HS-5 (cell line): ENCODE measurements at places on chromosomes 11 and 22.

- no peak for DNase-seq
Measured at GRCh38 chr11:58992489-58992888, 53.2 kb downstream of the GLYATL1 start.

DNA sequence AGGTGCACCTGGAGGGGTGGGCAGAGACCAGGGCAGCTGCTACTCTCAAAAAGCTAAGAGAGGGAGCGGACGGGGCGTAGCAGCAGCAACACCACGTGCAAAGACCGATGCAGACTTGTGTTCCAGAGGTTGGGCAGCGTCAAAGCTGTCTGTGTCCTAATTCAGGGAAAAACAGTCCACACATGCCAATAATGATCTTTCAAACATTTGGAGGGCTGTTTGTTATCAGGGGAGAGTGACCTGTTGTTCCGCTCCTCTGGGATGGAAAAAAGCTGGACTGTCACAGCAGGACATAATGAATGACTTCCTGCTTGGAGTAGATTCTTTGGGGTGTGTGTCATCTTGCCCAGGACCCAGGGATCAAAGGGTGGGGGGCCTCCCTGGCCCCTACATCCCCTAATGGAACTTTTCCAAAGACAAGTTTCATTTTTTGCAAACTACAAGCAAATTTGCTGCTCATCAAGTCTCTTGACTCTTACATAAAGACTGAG, 6.2 kb upstream of the FBLN1 start:
- no peak for DNase-seq

GRCh38 chr22:45884201-45885062, 92.5 kb downstream of the WNT7B start:
- DNase-seq: no peak

DNA sequence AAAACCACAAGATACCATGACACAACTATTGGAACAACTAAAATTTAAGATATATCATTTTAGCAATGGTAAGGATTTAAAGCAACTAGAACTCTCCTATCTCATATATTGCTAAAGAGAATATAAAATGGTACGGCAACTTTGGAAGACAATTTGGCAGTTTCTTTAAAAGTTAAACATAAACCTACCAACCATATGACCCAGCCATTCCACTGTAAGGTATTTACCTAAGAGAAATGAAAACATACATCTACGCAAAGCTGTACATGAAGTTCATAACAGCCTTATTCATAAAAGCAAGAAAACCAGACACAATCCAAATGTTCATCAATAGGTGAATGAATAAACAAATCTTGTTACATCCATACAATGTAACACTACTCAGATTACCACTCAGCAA, 31.3 kb downstream of the SIK3 start:
- DNase-seq: no peak

DNA sequence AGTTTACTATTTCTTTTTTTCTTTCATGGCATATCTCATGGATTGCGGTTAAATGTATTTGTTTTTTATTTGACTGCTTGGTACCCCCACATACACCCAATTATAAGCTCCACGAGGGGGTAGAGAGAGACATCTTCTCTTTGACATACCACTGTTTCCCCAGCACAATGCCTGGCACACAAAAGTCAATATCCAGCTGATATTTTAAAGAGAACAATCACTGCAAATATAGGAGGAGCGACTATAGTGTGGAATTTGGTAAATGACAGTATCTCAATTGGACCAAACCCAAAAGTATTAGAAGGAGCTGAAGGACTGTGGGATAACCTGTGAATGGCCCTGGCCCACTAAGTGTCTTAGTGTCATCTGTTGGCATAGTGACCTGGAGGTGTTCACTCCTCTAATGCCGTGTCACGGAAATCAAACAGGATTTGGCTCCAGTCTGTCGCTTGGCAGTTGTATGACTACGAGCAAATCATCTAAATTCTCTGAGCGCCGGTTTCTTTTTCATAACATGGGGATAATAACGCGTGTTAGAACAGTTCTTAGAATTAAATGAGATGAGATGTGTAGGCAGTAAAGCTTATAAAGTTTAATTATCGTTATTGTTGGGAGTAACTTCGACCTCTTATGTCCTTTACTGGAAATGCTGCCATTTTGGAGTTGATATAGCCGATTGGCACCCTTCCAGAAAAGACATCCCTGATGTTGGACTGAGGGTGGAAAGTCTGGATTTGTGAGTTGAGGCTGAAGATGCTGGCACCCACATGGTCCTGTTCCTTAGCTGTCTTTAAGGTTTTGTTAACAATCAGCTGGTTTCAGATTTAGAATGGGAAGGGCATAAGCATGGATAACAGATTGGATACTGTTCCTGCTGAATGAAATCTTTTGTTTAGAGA, 144.5 kb downstream of the DBX1 start:
- DNase-seq: no peak

GRCh38 chr11:40797981-40798380, 661.5 kb downstream of the LRRC4C start:
- DNase-seq: peak; percentile 34

DNA sequence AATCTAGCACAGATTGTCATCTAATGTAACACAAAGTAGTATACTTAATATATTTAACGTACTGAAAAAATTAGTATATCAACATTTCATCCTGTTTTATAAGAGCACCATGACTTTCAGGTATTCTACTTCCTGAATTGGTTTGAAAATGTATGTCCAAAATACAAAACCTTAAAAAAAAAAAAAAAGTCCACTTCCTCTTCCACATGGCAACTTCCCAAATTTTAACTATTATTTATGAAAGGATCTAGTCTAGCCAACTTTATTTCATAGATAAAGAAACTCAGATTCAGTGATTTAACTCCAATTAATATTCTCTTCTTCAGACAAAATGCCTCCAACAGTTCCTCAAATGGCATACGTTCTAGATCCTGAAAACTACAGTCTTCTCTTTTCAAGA, 44.0 kb downstream of the PIK3C2A start:
- no peak for DNase-seq

DNA sequence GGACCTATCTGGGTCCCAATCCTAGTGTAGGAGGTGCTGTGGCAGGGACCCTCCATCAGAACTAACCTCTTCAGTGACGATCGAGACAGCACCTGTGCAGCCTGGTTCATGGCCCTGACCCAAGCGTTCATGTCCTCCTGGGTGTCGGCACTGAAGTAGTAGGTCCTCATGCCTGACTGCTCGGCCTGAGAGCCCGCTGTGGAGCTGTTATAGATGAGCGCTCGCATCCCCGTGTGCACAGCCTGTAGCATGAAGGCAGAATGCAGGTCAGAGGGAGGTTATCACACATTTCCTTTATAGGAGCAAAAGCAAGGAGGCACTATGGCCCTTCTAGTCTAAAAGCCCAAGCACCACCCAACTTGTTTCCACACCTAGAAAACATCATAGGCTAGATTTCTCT, 103.0 kb downstream of the C11orf58 start:
- DNase-seq: no peak

GRCh38 chr11:105244160-105244825, 104.7 kb upstream of the CARD18 start:
- DNase-seq: peak; percentile 74

DNA sequence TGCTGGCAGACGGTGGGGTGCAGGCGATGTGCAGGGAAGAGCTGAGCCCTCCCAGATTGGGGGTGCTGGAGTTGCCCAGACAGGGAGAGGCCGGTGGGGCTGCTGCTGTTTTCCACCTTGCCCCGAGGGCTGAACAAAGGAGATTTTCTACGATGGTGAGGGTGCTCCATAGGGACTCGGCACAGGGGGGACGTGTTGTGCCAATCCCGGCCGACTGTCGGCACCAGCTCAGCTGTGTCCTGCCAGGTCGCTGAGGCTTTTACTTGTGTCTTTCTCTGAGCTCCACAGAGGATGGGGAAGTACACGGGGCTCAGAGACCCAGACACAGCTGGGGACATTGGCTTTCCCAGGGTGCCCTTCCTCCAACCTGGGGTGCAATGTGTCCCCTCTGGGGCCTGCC, 816.8 kb downstream of the BRD1 start:
- DNase-seq: no peak

- no peak for DNase-seq
Measured at GRCh38 chr22:31122532-31123291, at the start of gene INPP5J. Gene INPP5J (plus strand): TSS chr22:31122966. CDS start chr22:31123015, 49 bp downstream.

GRCh38 chr22:42287174-42287890, 16.9 kb upstream of the TCF20 start:
- no peak for DNase-seq

- no peak for DNase-seq
Measured at GRCh38 chr11:1054143-1055108, 17.9 kb upstream of the MUC6 start.

GRCh38 chr11:1175461-1176223, 17.9 kb downstream of the MUC5AC start:
- DNase-seq: no peak

GRCh38 chr11:104650234-104650633, 248.0 kb downstream of the CASP12 start:
- DNase-seq: no peak

- no peak for DNase-seq
Measured at GRCh38 chr11:26321516-26321915, 10.4 kb upstream of the ANO3 start.

DNA sequence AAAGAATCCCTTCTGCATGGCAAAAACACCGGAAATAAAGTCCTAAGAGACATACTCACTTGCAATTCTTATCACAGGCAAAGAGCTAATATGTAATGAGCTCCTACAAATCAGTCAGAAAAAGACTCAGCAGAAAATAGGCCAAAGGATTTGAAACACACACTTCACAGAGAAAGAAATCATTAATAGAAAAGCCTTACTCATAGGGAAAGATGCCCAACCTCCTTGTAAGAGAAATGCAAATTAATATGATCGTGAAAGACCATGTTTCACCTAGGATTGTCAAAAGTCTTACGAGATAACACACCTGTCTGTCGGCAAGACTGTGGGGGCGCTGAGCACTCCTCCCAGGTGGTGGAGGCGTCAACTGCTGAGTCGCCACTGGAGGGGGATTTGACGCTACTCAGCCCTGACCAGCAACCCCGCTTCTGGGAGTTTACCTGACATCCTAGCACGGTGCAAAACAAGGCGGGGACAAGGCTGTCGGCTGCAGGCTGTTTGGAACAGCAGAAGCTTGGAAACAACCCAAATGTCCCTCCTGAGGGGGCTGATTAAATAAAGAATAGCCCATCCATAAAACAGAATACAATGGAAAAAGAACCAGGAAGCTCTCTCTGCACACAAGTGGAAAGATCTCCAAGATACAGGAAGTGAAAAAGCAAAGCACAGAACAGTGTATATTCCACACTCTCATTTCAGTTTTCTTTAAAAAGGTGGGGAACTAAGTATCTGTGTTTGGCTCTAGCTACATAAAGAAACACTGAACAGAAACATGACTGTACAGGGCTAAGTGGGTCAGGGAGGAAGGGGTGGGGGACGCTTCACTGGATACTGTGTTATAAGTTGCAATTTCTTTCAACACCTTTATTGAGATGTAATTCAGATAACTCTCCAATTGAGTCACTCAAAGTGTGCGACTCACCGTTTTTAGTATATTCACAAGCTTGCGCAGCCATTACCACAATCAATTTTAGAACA, 11.5 kb downstream of the CSNK1E start:
- DNase-seq: peak; percentile 40

DNA sequence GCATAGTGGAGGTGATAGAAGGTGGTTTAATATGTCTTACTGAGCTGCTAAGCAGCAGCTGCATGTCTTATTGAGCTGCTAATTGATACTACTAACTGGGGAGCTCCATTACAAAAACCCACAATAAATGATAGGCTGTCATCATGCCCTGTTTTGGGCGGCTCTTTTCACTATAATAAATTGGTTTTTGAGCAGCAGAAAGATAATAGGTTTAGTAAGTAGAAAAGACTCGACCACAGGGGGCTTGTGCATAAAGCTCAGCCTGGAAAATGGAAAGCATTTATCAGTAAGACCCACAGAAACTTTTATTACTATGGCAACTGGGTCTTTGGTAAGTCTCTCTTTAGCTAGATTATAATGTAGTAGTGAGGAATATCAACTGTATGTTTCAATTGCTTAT, 117.6 kb downstream of the LDLRAD3 start:
- DNase-seq: no peak

GRCh38 chr11:13448876-13449275, 14.1 kb downstream of the BTBD10 start:
- DNase-seq: no peak

GRCh38 chr11:110992481-110992880, 253.0 kb upstream of the POU2AF2 start:
- DNase-seq: no peak

DNA sequence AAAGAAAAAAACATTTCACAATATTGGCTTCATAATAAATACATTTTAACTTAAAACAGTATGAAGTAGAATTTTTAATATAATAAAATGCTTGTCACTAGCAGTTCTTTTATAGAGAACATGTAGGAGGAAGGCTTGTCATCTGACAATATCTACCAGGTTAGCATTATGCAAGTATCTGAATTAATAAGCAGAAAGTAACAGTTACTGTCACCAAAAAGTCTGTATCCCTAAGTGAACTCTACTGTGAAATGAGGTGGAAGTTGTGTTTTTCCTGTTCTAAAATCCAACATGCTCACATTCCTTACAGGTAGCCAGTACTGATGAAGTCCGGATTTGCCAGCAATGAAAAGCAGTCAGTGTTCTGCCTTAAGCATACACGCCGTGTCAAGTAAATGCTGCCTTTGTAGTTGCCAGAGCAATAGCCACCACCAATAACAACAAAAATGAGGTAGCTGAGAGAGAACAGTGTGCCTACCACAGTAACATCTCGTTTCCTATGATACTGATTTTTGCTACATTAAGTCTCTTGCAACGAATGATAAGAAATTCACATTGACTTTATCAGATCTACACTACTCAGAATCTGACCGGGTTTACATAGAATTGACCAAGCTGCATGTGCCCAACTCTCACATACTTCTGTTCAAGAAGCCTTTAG, 95.5 kb downstream of the SIK3 start:
- DNase-seq: no peak

GRCh38 chr11:13051257-13051656, 42.1 kb downstream of the RASSF10 start:
- no peak for DNase-seq

- DNase-seq: no peak
Measured at GRCh38 chr11:15589070-15589626, 474.4 kb downstream of the INSC start.

DNA sequence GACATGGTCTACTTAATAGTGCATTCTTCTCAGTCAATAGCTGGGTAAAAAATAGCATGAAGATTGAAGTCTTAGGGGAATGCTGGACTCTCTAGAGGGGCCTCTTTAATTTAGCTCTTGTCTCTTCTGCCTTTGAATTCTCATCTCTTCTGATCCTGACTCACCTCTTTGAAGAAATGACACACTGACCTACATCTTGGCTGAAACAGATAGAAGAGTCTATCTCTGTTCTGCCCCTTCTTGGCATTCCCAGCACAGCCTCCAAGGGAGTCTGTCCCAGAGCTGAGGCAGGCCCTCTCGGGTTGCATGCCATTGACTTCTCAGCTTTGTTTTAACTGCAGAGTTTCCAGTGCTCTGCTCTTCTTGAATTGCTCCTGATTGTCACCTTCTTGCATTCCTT, 55.7 kb downstream of the PTPRJ start:
- no peak for DNase-seq
